Frontal cortex (tissue), 4 donors: ENCODE measurements at places on chromosomes 3 and 15. TPM values are rescaled to one million over a fixed set of nuclear protein-coding genes. Genes with fewer than 3 reads are reported as not detected.

The COL8A1 gene
- total RNA-seq: 1.6 TPM

DNA sequence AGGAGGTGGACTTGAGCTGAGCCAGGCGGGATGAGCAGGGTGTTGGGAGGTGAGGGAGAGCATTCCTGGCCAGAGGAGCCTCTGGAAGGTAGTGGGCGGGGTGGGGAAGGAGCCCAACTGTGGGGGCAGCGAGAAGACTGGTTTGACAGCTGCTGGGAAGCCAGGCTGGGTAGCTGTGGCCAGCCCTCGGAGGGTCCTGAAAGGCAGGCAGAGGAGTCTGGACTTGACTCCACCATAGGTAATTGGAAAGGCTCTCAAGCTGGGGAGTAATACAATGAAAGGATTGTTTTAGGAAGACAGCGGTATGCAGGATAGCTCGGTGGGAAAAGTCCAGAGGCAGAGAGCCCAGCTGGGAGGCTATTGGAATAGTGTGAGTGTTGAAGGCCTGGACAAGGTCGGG, 17.2 kb downstream of the EPHB3 start:
- DNase-seq: no peak

- DNase-seq: no peak
Measured at GRCh38 chr3:98886525-98886924, 15.0 kb downstream of the DCBLD2 start.

DNA sequence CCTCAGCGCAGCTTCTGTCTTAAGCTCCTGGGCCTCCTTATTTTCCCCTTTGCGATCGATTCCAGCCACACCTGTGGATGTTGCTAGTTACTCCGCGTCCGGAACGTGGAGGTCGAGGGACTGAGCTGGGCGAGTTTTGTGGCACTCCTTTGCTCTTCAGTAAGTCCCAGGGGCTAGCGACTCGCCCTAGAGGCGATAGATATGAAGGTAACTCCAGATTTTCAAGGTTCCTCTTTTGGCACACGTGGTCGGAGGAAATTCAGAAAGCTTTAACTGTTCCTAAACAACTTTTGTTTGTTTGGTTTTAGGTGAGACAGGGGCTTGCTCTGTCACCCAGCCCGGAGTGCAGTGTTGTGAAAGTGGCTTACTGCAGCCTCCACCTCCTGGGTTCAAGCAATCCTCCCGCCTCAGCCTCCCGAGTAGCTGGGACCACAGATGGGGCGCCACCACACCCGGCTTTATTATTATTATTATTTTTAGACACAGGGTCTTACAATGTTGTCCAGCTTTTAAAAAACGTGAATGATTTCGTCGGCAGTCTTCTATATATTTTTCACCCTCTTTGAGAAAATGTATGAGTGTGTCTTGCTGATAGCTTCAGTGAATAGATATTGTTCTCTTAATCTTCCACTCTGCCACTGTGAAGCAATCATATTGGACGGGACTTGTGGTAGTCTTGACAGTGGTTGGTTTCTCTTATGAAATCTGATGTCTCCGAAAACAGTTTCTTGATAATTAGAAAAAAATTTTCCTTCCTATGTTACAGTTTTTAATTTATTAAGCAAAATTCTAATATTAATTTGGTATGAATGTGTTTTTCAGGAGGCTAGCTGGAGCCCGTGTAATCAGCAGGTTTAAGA, 785 bp downstream of the MFSD1 start:
- no peak for DNase-seq

The SPRED1 gene
- total RNA-seq: 70.9 TPM
